ENCODE measurements at places on chromosomes 12 and 14.

DNA sequence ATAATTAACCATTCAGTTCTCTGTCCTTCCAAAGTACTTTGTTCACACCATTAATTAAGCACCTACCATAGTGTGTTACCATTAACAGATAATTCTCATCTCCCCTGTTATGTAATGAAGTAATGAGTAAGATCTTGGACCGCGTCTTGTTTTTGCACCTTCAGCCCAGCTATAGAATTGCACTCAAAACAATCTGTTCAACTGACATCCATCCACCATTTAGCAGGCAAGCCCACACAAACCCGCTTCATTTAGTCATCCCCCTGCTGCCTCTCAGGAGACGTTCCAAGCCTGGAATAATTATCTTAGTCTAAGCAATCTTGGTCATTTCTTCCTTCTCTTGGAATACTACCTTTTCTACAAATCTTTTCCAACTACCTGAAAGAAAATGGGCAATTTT is 74.4 kb downstream of the DUSP16 start:
- no peak overlapping the region for H3K4me3 ChIP-seq
- H3K27ac ChIP-seq = no peak overlapping the region
- H3K27me3 ChIP-seq = no peaks in the 10 kb centered on the region
- no peak for DNase-seq
- H3K36me3 ChIP-seq = peaks cover 2% of the 10 kb centered on the region
- peaks cover 4% of the 10 kb centered on the region for H3K4me1 ChIP-seq

GRCh38 chr12:131279281-131279921 is 325.7 kb downstream of the ADGRD1 start:
- no peaks in the 10 kb centered on the region for H3K27me3 ChIP-seq
- no peak overlapping the region for H3K27ac ChIP-seq
- no peaks in the 10 kb centered on the region for H3K36me3 ChIP-seq
- H3K4me1 ChIP-seq = no peaks in the 10 kb centered on the region
- no peak overlapping the region for H3K4me3 ChIP-seq

DNA sequence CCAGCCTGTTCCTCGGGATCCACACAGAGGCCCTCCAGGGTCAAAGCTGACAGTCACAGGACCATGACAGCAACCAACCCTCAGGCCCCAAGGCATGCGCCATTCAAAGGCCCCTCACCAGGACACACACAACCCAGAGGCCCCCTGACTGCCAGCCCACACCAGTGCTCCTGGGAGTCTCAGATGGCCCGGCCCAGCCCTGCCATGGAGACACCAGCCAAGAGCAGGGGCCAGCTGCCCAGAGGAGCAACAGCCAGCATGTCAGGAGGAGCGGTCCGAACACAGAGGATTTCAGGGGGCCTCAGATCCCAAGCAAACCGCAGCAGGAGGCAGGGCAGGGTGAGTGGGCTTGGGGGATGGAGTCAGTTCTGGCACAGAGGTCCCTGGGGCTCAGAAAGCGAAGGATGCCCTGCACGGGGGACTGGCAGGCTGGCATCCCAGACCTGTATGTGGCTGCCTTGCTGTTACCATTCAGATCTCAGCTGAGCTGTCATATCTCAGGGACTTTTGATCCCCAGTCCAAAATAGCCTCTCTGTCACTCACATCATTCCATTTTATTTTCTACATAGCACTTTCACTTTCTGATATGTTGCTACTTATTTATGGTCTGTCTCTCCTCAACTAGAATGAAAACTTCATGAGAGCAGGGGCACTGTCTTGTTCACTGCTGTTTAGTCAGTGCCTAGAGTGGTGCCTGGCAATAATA is 4.8 kb downstream of the TMEM229B start:
- peaks cover 25% of the 10 kb centered on the region for H3K4me1 ChIP-seq
- H3K27me3 ChIP-seq = no peaks in the 10 kb centered on the region
- no peak for DNase-seq
- peaks cover 5% of the 10 kb centered on the region for H3K36me3 ChIP-seq

DNA sequence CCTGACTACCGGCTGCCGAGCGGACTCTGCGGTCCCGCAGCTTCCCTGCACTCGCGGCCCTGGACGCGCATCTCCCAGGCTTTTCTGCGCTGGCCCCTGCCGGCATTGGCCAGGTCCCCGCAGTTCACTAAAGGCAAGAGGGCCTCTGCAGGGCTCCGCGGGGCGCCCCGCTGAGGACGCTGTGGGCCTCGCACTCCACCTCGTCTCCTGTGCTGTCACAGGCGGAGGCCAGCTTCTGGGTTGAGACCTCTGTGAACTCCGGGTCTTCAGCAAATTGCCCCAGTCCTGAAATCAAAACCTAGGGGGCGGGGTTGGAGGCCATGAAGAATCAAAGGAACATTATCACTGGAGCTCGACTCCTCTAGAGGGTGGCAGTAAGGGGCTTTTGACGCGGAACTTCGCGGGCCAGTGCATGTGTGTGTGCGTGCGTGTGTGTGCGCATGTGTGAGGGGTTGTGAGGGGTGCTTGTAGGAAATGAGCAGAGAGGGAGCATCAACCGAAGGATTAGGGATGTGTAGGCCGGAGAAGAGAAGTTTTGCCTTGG is 68.5 kb upstream of the CAPRIN2 start:
- peak overlapping the region; percentile 51 for H3K4me3 ChIP-seq
- DNase-seq = peak; percentile 58
- H3K36me3 ChIP-seq = no peaks in the 10 kb centered on the region
- H3K4me1 ChIP-seq = peaks cover 11% of the 10 kb centered on the region
- H3K27me3 ChIP-seq = no peaks in the 10 kb centered on the region
- H3K27ac ChIP-seq = peak overlapping the region; percentile 18

DNA sequence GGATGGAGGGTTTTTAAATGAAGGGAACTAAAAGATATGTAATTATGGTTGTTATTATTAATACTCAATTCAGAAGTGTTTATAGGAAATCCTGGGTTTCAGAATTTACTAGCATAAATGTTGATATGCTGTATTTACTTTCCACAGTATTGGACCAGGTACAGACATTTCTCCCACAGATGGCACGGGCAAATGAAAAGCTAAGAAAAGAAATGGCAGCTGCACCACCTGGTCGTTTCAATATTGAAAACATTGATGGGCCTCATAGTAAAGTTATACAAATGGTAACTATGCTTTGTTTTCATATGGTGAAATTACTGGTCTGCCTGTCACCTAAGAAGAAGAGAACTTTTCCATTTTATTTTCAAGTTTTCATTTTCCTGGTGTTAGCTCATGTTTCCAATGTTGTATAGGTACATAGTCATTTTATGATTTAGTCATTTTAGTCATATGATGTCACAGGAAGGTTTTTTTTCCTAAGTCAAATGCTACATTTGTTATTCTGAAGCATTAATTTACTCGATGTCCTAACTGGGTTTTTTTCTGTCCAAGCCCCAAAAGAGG is 5.5 kb downstream of the NOPCHAP1 start:
- no peak overlapping the region for H3K27ac ChIP-seq
- peaks cover 7% of the 10 kb centered on the region for H3K4me1 ChIP-seq
- no peak overlapping the region for H3K4me3 ChIP-seq
- DNase-seq = no peak

- no peaks in the 10 kb centered on the region for H3K4me1 ChIP-seq
- H3K27me3 ChIP-seq = no peaks in the 10 kb centered on the region
- H3K36me3 ChIP-seq = no peaks in the 10 kb centered on the region
- no peak overlapping the region for H3K27ac ChIP-seq
Measured at GRCh38 chr12:83850531-83850930, 1062.1 kb downstream of the SLC6A15 start.

GRCh38 chr12:14970473-14970872 is 2.4 kb upstream of the PDE6H start:
- no peak overlapping the region for H3K27ac ChIP-seq
- no peaks in the 10 kb centered on the region for H3K27me3 ChIP-seq
- DNase-seq = peak; percentile 44
- H3K4me3 ChIP-seq = no peak overlapping the region
- no peaks in the 10 kb centered on the region for H3K36me3 ChIP-seq
- H3K4me1 ChIP-seq = peaks cover 7% of the 10 kb centered on the region

GRCh38 chr14:50062438-50063085 is 53.8 kb downstream of the VCPKMT start:
- H3K27ac ChIP-seq = peak overlapping the region; percentile 69
- no peaks in the 10 kb centered on the region for H3K36me3 ChIP-seq
- no peak overlapping the region for H3K4me3 ChIP-seq
- H3K27me3 ChIP-seq = no peaks in the 10 kb centered on the region
- DNase-seq = no peak
